ENCODE measurements at places on chromosomes 1 and 21.
A peak's percentile ranks its signal among the peaks of the same experiment; 100 is the strongest.

DNA sequence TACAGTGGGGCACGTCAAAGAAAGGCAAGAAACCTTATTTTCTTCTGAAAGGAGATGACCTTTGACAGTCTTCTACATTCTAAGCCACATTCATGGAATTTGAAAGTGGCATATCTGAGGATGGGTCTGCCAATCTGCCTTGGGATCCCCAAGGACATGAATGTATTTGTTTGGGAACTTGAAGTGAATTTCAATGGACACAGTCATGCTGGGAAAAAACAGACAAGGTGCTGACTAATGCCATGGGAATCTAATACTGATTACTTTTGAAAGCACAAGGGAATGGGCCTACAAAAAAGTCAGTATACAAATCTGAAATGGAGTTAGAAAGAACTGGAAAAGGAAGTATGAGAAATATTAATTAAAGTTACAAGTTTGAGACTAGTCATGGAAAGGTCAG is 128.8 kb downstream of the KCNJ6 start:
- H3K36me3 ChIP-seq, result no peaks in the 10 kb centered on the region
- H3K27ac ChIP-seq, result no peak overlapping the region
- no peak overlapping the region for H3K4me3 ChIP-seq
- no peak for DNase-seq
- no peaks in the 10 kb centered on the region for H3K4me1 ChIP-seq
- no peaks in the 10 kb centered on the region for H3K27me3 ChIP-seq

DNA sequence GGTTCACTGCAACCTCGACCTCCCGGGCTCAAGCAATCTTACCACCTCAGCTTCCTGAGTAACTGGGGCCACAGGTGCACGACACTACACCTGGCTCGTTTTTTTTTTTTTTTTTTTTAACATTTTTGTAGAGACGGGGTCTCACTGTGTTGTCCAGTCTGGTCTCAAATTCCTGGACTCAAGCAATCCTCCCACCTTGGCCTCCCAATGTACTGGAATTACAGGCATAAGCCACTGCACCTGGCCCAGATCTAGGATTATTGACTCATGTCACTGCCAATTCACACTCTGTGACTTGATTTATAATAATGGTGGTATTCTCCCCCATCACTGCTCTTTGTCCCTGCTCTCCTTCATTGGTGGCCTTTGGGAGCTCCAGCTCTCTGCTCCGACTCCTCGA is 145.1 kb downstream of the PTPRU start:
- peaks cover 37% of the 10 kb centered on the region for H3K27me3 ChIP-seq
- no peak for DNase-seq
- no peak overlapping the region for H3K27ac ChIP-seq

DNA sequence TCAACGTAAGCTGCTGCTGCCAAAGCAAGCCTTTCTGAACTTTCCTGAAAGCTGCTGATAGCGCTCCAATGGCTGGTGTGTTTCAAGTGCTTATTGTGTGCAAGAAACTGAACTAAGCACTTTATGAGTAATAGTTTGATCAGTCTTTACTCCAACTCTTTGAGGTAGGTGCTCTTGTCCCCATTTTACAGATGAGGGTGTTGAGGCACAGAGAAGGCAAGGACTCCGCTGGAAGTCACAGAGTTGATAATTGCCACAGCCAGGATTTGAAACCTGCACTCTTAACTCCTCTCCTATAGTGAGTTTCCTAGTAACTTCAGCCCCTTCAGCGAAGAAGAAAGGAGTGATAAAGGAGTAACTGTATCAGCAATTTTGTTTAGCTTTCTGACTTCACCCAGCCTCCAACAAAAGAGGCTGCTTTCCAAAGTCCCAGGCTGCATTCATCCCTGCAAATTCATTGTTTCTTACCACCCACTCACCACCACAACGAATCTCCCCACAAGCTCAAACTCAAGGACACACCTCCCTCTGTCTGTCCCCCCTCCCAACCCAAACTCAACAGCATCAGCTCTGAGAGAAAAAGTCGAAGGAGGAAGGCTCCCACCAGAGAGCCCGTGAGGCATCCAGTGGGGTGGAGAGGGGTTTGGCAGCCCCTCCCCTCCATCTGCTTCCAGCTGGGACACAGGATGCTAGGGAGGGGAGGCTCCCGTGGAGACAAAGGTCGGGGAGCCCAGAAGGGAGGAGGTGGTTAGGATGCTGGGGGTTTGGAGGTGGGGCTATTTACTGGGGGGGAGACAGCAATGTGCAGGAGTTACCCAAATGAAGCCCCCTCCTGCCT is 139.6 kb downstream of the NAV1 start:
- DNase-seq, result no peak
- peaks cover 18% of the 10 kb centered on the region for H3K27me3 ChIP-seq
- no peaks in the 10 kb centered on the region for H3K36me3 ChIP-seq
- no peaks in the 10 kb centered on the region for H3K4me1 ChIP-seq

- H3K27ac ChIP-seq, result no peak overlapping the region
- H3K36me3 ChIP-seq, result no peaks in the 10 kb centered on the region
- peaks cover 29% of the 10 kb centered on the region for H3K27me3 ChIP-seq
- peaks cover 28% of the 10 kb centered on the region for H3K4me1 ChIP-seq
Measured at GRCh38 chr1:151540982-151541377, 871 bp downstream of the TUFT1 start.

- no peak for DNase-seq
- H3K4me3 ChIP-seq, result no peak overlapping the region
- H3K36me3 ChIP-seq, result no peaks in the 10 kb centered on the region
- peaks cover 8% of the 10 kb centered on the region for H3K27me3 ChIP-seq
Measured at GRCh38 chr1:119779869-119780356, 11.2 kb upstream of the HMGCS2 start.

DNA sequence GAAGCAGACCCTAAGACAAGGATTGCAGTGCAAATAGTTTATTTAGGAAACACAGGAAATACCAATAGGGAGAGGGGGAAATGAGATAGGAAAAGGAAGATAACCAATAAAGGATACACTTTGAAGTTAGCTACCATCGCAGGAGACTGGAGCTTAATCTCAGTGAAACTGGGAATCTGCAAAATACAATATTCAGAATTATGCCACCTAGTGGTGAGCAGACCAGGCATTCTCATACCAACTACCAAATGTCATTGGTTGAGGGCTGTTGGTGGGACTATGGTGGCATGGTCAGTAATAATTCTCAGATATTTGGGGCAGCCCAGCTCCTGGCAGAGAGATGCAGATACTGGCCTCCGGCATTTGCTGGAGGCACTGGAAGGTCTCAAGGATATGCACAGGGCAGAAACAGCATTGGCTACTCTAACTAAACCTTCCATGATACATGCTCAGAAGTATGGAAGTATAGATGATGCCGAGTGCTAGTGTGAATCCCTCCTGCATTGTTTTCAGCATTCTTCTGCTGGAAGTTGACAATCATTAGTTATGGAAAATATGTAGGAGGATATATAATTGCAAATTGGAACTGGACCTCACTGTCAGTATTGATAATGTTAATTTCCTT is 11.8 kb upstream of the ZFP69B start:
- H3K27me3 ChIP-seq, result no peaks in the 10 kb centered on the region
- no peak overlapping the region for H3K27ac ChIP-seq

DNA sequence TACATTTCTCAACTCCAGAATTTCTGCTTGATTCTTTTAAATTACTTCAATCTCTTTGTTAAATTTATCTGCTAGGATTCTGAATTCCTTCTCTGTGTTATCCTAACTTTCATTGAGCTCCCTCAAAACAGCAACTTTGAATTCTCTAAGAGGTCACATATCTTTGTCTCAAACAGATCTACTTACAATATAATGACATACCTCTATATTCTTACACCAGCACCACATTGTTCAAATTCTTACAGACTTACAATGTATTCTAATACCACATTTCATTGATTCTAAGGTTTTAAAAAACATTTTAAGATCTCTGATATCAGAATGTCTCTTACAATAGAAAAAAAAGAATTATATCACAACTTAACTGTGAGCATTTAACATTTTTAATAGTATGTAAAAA is 77.4 kb downstream of the DIRAS3 start:
- no peaks in the 10 kb centered on the region for H3K27me3 ChIP-seq
- DNase-seq, result no peak
- no peaks in the 10 kb centered on the region for H3K36me3 ChIP-seq
- H3K4me3 ChIP-seq, result no peak overlapping the region
- H3K4me1 ChIP-seq, result no peaks in the 10 kb centered on the region

DNA sequence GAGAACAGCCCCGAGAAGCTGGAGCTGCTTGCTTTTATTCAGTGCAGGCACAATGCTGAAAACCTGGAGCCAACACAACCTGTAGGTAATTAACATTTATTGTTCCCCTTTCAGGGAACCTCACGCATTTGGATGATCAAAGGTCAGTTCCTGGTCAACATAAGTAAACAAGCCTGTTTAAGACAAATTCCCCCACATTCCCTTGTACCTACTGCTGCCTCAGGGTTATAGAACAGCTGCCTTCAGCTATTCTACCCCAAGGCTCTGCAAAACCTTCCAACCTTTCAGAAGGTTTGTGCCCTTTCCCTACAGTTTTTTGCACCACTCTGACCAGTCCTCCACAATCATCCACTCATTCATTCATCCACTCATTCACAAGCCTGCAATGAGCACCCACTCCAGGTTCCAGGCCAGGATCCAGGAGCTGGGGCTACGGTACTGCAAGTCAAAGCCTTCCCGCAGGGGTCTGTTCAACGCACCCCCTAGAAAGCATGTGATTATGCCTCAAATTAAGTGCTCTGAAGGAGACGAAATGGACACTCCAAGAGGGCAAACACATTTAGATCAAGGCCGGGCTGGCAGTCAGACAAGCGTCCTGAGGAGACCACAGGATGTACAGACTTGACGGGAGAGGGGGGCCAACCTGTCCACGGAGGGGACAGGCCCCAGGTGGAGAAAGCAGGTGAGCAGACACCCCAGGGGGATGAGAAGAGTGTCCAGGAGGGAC is 683.9 kb downstream of the MATN1 start:
- peaks cover 16% of the 10 kb centered on the region for H3K27me3 ChIP-seq
- H3K4me3 ChIP-seq, result no peak overlapping the region
- no peaks in the 10 kb centered on the region for H3K36me3 ChIP-seq
- H3K4me1 ChIP-seq, result no peaks in the 10 kb centered on the region

DNA sequence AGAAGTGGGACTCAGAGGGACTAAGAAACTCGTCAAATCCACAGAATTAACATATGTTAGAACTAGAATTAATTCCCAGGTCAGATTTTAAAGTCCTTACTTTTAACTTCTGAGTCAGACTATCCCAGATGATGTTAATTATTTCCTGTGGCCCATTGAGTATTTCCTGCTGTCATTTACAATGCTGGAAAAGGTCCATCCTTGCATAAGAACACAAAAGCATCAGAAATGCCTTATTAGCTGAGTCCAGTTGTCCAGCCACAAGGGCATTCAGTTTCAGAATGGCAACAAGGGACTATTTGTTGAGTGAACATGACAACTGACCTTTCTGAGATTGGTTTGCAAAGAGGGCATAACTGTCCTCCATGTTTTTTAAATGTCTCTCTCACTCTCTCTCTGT is 16.5 kb upstream of the HIVEP3 start:
- H3K4me1 ChIP-seq, result no peaks in the 10 kb centered on the region
- H3K27ac ChIP-seq, result no peak overlapping the region
- H3K27me3 ChIP-seq, result peaks cover 28% of the 10 kb centered on the region
- H3K4me3 ChIP-seq, result no peak overlapping the region

DNA sequence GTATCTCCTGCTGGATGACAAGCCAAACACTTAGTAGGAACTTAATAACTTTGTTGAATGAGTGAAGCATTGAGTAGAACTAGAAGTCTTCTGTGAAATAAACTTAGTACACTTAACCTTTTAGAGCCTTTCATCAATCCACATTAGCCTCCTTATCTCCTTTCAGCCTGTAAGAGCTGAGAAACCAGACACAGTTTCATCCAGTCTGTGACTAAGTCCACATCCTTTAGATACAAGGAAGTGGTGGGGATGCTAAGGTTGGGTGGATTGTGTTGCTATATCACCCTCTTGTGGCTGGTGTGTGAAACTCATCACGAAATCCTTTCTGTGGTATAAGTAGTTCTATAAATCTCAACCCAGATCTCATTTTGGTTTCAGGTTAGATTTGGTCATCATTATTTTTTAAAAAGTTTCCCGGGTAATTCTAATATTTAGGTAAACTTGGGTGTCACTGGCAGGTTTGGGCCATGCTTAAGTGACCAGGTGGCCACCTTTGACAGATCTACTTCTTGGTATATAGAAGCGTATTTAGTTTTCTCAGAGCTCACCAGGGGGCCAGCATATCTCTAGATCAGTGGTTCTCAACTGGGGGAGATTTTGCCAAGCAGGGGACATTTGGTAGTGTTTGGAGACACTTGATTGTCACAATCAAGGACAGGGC is 27.8 kb upstream of the CD84 start:
- no peaks in the 10 kb centered on the region for H3K27me3 ChIP-seq
- peaks cover 21% of the 10 kb centered on the region for H3K36me3 ChIP-seq
- peak overlapping the region; percentile 62 for H3K4me3 ChIP-seq
- peaks cover 33% of the 10 kb centered on the region for H3K4me1 ChIP-seq
- peak overlapping the region; percentile 74 for H3K27ac ChIP-seq
- peak; percentile 76 for DNase-seq

DNA sequence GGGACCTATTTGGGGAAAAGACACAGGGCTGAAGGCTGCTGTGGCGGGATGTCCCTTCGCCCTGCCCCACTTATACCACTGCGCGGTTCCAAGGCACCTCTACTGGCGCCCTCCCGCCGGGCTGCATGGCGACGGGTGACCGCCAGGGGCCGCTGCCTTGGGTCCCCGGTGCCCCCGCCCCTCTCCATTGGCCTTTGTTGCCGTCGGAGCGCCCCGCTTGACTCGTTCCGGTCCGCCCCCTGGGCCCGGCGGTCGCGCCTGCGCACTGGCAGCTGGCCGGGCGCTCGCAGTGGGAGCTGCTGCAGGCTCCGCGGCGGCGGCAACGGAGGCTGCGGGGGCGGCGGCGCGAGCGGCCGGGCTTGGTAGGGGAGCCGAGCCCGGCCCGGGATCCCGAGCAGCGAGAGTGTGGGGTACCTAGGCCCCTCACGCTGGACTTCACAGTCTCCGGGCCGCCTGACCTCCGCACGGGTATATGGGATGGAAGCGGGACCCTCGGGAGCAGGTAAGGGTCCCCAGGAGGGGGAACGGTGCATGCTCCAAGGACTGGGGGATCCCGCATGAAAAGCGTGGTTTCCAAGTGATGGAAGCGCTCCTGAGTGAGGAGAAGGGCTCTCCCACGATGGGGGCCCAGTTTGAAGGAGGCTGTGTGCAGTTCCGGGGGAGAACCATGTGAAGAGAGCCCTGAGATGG is at the start of gene AGO1:
TSS of gene AGO1 (plus strand) at position 265 of the 690 bp plus-strand sequence. CDS start at position 478, 213 bp downstream.
- H3K4me1 ChIP-seq, result peaks cover 45% of the 10 kb centered on the region
- no peaks in the 10 kb centered on the region for H3K36me3 ChIP-seq
- peak within 1 kb of the TSS; percentile 89 for H3K4me3 ChIP-seq
- peak; percentile 98 for DNase-seq

DNA sequence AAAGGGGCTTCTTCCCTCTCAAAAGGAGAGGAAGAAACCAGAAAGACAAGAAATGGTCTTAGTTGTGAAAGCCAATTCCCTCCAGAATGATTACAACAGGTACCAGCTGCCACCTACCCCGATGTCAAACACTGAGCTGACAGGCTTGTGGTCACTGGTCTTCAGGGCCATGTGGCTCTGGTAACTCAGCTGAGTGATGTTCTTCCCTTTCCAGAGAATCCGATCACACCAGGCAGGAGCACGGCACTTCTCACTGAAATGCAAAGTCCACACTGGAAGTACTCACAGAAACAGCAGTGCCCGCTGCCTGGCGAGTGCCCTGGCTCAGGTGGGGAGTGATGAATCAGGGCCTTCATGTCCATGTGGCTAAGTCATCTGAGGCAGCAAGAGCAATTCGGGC is 18.7 kb upstream of the MTF1 start:
- no peak overlapping the region for H3K27ac ChIP-seq
- DNase-seq, result no peak
- no peak overlapping the region for H3K4me3 ChIP-seq

Measured in naive B cell (primary cell).